Occipital lobe (tissue), 3 donors: ENCODE measurements at places on chromosomes 6 and 20. TPM values are rescaled to one million over a fixed set of nuclear protein-coding genes. Genes with fewer than 3 reads are reported as not detected.

Gene MOXD1
- 18.6 TPM for total RNA-seq

Gene ARFGAP1
- 28.1 TPM for total RNA-seq

Gene GABRR1
- not detected for total RNA-seq

Gene IP6K3
- total RNA-seq: not detected

Gene BTNL2
- total RNA-seq: not detected

Gene STXBP5
- 163 TPM for total RNA-seq

Gene HSPA12B
- 1.7 TPM for total RNA-seq

Gene CCR6
- not detected for total RNA-seq

Gene MRAP2
- total RNA-seq: 6.2 TPM

Gene CFAP61
- total RNA-seq: 3.1 TPM

Gene ALDH8A1
- 1.4 TPM for total RNA-seq

Gene ADGRF4
- not detected for total RNA-seq

Gene EPHA7
- 102 TPM for total RNA-seq

Gene CDSN
- total RNA-seq: not detected

Gene TINAG
- 0.16 TPM for total RNA-seq

Gene SLC17A2
- not detected for total RNA-seq

Gene CGA
- total RNA-seq: not detected

Gene MUC21
- total RNA-seq: not detected

Gene MLIP
- 8.6 TPM for total RNA-seq

Gene SLC32A1
- total RNA-seq: 6.4 TPM

Gene BNIP5
- not detected for total RNA-seq

Gene OPRM1
- total RNA-seq: 1.7 TPM

Gene MSH5
- total RNA-seq: 4.2 TPM

Gene DCDC2
- 2.0 TPM for total RNA-seq

Gene CALHM5
- 0.78 TPM for total RNA-seq

Gene CDYL
- 32.8 TPM for total RNA-seq

Gene SAMD5
- total RNA-seq: 17.6 TPM

Gene TGM2
- total RNA-seq: 3.7 TPM

Gene ASIP
- total RNA-seq: not detected

Gene KHDC1
- total RNA-seq: 4.1 TPM

Gene PKIB
- total RNA-seq: 1.7 TPM

Gene BMP7
- total RNA-seq: 8.7 TPM

Gene CTAGE9
- total RNA-seq: not detected

Gene BHLHE23
- total RNA-seq: not detected

Gene HLA-DOA
- total RNA-seq: 0.16 TPM
